H4 (cell line): ENCODE measurements at places on chromosomes 11 and 22. TPM values are rescaled to one million over a fixed set of nuclear protein-coding genes. Genes with fewer than 3 reads are reported as not detected.

DNA sequence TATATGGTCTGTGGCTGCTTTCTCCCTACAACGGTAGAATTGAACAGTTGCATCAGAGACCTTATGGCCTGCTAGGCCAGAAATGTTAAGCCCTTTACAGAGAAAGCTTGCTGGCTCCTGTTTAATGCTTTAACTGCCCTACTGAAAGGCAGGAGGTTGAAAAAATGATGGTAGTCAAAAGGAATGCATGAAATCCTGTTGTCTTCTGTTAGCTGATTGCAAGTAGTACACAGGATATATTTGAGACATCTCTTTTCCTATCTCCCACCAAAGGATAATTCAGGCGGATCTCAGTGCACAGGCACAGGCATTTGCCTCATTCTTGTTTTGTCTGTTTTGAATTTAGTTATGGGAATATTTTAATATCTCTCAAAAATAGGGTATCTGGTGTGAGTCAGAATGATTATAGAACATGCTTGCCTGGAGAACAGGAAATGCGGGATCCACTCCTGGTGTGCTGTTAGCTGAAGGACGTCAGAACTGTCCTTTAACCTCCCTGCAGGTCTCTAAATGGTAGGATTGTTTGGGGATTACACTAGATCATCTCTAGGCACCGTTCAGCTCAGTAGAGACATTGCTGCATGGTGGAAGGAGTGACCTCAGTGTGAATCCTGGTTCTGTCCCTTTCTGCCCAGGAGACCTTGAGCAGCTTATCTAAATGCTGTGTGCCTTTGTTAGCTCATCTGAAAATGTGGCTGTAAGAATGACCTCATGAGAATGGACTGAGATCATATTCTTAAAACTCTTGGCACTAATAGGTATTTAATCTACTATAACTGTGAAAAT is 49.5 kb downstream of the PACS1 start:
- peak; percentile 23 for DNase-seq

DNA sequence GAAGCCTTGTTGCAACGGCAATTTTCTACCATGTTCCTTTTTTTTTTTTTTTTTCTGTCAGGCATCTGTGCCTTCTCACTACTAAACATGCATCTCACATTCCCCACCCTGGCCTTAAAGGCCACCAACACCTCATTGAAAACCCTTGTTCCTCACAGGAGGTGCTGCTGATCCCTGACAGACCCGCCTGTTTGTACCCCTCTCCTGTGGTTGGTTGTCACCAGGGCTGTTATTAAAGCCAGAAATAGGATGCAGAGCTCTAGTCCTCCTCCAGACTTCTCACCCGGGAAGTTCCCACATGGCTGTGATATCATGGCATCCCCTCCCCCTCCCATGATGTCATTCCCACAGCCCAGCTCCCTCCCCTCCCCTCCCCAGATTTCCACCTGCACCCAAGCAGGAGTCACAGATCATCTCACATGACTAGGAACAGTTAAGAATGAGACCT is 302.8 kb upstream of the NCAM1 start:
- DNase-seq: no peak

DNA sequence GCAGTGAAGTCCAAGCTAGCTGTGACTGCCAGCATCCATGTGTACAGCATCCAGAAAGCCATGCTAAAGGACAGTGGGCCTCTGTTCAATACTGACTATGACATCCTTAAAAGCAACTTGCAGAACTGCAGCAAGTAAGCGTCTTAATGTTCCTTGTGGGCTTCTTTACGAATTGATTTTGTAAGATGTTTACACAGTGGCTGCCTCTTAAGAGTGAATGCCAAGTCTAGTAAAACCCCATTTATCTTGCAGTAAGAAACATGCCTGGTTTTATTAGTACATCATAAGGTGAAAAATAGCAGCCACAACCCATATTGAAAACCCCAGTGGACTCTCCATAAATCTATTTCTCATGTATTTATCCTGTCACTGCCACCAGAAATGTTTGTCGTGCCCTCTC is 20.5 kb downstream of the POLD3 start:
- DNase-seq: no peak

DNA sequence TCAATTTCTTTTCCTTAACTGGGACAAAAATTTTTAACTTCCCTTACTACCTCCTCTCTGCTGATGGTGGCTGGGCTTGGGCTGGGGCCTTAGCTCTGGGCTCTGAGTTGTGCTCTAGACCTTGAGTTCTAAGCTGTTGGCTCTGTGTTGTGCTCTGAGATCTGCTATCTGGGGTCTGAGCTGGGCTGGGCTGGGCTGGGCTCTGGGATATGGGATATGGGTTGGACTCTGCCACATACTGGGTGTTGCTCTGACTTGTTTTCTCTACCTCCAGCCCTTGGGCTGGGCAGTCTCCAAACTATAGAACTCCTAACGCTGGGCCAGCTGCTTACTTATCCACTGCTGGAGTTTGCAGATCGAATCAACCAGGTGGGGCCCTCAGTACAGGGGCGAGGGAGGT is 41.9 kb downstream of the DNHD1 start:
- DNase-seq: no peak

DNA sequence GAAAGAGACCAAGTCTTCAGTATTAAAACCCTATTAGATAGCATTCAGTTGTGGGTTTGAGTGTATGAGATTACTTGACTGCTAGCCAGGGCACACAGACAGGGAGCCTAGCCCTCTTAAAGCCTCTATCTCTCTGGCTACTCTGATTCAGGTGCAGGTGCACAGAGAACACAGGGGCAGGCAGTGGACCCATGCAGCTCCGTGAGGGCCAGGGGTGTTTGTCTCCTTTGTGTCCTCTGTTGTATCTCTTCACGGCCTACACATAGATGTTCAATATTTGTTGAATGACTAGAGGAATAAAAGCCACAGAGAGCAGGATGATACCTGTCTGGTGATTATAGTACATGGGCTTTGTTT is 21.5 kb upstream of the AIFM3 start:
- no peak for DNase-seq

- DNase-seq: peak; percentile 59
Measured at GRCh38 chr11:44066732-44067141, 667 bp downstream of the ACCS start.

- no peak for DNase-seq
Measured at GRCh38 chr11:126319374-126319740, 15.5 kb downstream of the DCPS start.

- no peak for DNase-seq
Measured at GRCh38 chr11:48116437-48117228, 100.0 kb upstream of the OR4B1 start.

DNA sequence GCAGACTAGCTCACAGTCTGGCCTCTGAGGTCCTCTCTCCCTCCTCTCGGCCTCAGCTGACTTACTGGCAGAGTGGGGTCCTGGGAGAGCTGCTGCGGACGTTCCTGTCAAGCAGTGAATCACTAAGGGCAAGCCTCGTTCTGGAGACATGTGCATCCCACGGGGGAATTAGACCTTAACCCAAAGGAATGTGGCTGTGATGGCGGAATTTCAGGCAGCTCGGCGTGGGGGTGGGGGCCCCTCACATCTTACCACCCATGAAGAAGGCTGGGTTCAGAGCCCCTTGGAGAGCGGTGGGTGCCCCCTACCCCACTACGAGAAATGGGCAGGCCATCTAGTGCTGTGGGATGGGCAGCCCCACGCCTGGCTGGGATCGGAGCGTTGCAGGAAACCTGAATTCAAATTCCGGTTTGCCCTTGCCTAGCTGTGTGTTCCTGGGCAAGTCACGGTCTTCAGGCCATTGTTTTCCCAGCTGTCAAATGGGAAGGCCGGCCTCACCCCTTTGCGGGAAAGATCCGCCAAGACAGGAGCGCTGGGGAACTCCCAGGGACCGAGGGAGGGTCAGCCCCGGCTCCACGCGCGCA is 554 bp downstream of the LRRC32 start:
- DNase-seq: no peak

- no peak for DNase-seq
Measured at GRCh38 chr22:50418624-50419023, 56.2 kb downstream of the SBF1 start.

DNA sequence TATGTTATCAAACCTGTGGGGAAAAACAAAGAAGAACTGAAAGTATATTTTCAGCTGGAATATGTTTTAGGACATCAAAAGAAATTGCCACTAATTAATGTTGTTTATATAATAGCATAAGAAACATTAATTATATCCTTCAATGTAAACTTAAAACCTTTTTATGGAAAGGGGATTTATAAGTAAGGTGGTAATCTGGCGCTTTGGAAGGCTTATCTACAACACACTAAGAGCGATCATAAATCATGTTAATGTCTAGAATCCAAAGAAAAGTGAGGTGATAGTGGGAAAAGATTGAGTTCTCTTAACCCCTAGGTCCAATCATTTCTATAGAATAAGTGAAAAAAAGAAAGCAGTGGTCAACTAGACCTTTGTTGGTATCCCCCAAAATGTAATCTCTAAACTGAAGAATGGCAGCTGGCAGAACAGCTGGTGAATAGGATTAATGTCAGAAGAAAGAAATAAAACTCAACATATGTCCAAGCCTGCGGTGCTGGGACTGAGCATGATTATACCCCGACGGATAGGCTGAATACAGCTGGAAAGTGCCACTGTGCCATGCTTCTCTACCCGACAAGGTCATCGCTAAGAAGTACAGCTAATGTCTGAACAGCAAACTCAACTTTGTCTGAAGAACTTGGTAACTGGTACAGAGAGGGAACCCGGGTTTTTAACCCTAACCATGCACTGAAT is 64.0 kb downstream of the SOX6 start:
- no peak for DNase-seq

GRCh38 chr11:121754598-121754997 is 301.8 kb upstream of the SORL1-AS1 start:
- DNase-seq: no peak

Gene RAB3IL1
- total RNA-seq: 2.3 and 7.4 TPM in 2 replicates

Gene TMEM151A
- 0.08 and 0.10 TPM in 2 replicates for total RNA-seq

Gene CARD10
- 2.8 and 3.9 TPM in 2 replicates for total RNA-seq

Gene MPZL2
- total RNA-seq: 1.0 and 1.7 TPM in 2 replicates

Gene OR5D18
- total RNA-seq: not detected in 2 replicates

Gene MOGAT2
- total RNA-seq: not detected in 2 replicates

Gene RTN4RL2
- 0.64 and 0.89 TPM in 2 replicates for total RNA-seq
